Heart left ventricle (tissue), 16 donors: ENCODE measurements at places on chromosomes 2 and 18. TPM values are rescaled to one million over a fixed set of nuclear protein-coding genes. Genes with fewer than 3 reads are reported as not detected.

The LIMS2 gene
- polyA plus RNA-seq = 293 TPM

GRCh38 chr2:148279216-148279615, 258.3 kb downstream of the MBD5 start:
- DNase-seq = no peak

The CCDC85A gene
- polyA plus RNA-seq = 3.9 TPM

DNA sequence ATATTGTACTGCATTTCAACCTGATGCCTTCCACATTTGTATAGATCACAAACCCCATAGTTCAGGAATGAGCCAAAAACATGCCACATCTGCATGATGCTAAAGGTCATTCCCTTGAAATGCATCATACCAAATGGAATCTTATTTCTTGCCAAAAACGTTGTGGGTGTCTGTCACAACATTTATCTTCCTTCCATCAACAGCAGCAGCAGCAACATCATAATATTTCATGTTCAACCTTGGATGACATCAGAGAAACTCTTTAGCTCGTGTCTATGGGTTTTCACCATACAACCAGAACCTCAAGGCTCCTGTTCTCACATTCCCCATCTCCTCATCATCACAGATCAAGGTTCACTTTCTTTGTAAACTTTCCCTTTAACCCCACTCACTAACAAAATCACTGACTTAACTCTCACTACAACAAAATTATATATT, 221.3 kb upstream of the CTAGE1 start:
- no peak for DNase-seq

GRCh38 chr2:185381631-185382030, 357.0 kb upstream of the FSIP2 start:
- no peak for DNase-seq

DNA sequence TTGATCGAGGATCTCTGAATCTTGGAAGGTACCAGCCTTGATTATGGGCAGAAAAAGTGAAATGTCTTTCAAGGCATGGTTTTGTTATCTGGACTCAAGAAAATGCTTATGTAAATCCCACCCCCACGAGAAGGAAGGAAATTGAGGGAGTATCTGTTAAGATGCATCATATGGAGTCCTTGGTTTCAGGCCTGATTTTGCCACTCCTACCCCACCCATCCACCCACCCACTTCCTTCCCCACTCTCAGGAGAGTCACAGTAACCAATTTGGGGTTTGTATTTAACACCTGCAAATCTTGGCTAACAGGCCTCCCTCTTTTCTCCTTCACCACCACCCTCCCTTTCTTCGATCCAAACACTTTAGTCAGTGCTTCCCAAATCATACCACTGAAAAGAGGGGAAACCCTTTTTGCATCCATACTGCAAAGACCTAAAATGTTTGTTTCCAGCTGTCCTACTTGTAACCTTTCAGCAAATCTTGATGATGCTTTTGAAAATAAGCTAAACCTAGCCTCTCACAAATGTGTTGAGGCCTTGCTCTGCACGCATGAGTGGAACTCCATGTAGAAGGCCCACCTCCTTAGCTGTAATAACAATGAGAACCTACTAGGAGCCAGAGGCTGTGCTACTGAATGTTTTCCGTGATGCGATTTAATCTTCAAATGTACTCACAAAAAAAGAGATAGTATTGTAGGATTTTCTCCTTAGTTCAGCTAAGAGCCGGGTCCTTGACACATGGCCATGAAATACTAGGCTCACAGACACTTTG, 34.8 kb downstream of the POU3F3 start:
- DNase-seq = no peak

DNA sequence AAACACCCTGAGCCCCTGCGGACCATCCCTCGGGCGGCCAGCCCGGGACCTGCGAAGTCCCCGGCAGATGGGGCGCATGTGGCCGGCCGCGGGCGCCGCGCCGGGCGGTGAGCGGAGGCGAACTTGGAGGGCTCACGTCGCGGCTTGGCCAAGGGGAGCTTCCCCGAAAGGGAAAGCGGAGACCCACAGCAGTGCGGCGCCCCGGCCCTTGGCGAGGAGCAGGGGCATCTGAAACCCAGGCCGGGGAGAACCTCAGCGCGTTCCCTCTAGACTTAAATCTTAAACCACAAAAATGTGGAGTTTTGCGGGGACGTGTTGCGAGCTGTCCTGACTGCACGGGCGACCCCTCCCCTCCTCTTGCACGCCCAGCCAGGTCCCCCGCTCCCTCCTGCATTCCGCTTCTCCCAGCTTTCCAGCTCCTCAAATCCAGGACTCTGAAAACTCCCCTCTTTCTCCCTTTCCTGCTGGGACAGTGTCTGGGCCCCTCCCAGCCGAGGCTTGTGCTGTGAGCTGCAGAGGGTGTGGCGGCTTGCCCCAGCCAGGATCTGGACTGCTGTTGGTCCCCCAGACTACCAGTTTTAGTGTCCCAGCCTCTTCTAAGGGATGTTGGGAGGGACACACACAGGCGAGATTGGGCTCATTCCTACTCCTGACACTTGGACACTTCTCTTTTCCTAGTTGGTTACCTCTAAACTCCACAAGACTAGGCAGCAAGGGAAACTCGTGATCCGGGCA, 1.3 kb downstream of the FMNL2 start:
- DNase-seq = peak; percentile 48

The MGAT5 gene
- polyA plus RNA-seq = 9.7 TPM

The TXNDC2 gene
- polyA plus RNA-seq = not detected

The G6PC2 gene
- polyA plus RNA-seq = not detected

The GPR148 gene
- polyA plus RNA-seq = not detected

- no peak for DNase-seq
Observed at GRCh38 chr2:127606625-127607398, 39.1 kb upstream of the GPR17 start.

DNA sequence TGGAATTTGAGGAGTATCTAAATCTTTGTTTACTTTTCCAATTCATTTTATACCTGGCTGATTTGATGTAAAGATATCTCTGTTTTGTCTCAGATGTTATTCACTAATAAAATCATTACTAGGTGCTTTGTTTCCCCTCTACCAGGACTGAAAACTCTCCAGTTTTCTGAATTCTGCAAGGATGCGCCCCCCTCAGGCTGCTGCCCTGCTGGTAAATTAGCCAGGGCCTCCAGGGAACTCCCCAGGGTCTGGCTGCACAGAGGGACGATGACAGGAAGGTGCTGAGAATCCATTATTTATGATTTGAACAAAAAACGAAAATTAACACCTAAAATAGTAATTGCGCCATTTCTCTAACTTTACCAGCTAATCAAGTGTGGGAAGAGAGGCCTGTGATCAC, 541.2 kb upstream of the POU3F3 start:
- DNase-seq = no peak

The CROCC2 gene
- not detected for polyA plus RNA-seq

GRCh38 chr2:197992482-197993133, 188.2 kb downstream of the PLCL1 start:
- no peak for DNase-seq

DNA sequence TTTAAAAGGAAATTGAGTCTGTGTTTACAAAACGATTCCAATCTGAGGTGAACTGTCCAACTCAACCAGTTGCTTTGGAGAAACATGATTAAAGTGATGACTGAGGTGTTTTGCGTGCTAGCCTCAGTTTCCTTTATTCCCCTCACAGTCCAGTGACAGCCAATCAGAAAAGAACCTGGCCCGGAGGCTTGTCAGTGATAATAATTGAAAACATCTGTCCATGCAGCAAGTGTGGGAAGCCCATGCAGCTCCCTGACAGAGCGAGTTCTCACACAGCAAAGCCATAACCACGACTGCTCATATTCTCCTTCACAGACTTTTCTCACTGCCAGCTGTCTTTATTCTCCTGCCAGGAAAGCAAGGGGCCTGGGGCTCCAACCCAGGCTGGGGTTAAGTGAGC, 613.4 kb downstream of the ARHGAP15 start:
- DNase-seq = no peak

DNA sequence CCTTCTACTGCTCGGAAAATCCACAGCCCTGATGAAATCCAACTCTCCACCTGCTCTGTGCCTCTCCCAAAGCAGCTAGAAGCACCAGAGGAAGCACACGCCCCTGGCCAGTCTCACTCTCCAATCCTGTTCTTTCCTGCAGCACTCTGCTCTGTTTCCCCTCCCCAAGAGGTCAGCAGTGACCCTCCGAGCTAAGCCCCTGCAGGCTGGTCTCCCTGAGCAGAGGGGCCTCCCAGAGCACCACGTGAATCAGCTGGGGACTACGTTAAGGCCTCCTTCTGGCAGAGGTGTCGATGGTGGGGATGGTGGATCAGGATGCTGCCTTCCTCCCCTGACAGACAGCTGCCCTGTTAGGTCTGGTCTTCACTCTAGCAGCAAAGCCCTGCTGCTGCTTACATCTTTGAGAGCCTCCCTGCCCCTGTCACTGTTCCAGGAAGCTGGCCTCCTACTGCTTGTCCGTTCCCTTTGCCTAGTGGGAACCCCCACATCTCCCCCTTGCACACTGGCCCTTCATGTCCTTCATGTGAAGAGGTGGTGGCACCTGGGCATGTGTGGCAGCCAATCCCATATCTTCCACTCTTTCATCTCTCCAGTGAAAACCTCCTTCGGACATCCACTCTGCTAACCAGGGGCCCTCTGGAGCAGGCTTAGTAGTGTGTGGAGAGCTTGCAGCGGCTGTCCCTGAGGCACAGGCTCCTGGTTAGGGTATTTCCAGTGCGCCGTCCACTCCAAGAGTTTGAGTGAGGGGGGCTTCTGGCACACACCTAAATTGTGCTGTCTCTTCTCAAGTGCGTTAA, 307.5 kb upstream of the HS6ST1 start:
- peak; percentile 25 for DNase-seq

The BCL2 gene
- 2.9 TPM for polyA plus RNA-seq

DNA sequence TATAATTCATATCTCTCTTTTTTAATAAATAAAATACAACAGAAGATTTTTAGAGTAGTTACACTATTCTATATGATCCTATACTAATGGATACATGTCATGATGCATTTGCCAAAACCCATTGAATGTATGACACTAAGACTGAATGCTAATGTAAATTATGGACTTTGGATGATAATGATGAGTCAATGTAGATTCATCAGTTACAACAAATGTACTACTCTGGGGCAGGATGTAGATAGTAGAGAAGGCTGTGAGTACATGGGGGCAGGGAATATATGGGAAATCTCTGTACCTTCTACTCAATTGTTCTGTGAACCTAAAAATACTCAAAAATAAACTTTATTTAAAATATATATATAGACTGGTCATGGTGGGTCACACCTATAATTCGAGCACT, 45.6 kb upstream of the NEDD4L start:
- DNase-seq = no peak

The B3GNT7 gene
- polyA plus RNA-seq = 0.68 TPM

- peak; percentile 12 for DNase-seq
Observed at GRCh38 chr2:53452957-53453748, 314.5 kb upstream of the CHAC2 start.

DNA sequence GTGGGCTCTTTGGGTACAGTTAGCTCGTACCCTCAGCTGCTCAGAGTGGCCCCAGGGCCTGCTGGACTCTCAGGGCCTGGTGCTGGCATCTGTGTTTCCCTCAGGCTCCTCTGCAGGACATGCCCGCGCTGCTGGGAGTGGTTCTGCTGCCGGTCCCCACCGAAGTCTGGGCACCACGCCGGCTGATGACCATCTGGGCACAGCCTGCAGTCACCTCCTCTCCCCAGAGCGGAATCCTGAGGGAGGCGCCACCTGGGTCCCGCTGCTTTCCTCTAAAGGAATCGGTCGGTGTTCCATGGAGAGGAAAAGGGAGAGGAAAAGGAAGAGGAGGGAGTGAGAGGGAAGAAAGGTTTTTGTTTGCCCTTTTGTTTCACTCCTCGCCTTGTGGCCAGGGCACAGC, 43.6 kb downstream of the MC2R start:
- no peak for DNase-seq

The SPOPL gene
- 3.0 TPM for polyA plus RNA-seq

- DNase-seq = no peak
Observed at GRCh38 chr2:202486351-202486750, 110.2 kb downstream of the BMPR2 start.

- DNase-seq = no peak
Observed at GRCh38 chr2:71685073-71685848, 231.9 kb downstream of the DYSF start.

GRCh38 chr2:211329421-211329820, 773.0 kb downstream of the CPS1 start:
- no peak for DNase-seq

The ACMSD gene
- not detected for polyA plus RNA-seq

GRCh38 chr2:168432100-168432499, 24.0 kb upstream of the CERS6 start:
- no peak for DNase-seq

DNA sequence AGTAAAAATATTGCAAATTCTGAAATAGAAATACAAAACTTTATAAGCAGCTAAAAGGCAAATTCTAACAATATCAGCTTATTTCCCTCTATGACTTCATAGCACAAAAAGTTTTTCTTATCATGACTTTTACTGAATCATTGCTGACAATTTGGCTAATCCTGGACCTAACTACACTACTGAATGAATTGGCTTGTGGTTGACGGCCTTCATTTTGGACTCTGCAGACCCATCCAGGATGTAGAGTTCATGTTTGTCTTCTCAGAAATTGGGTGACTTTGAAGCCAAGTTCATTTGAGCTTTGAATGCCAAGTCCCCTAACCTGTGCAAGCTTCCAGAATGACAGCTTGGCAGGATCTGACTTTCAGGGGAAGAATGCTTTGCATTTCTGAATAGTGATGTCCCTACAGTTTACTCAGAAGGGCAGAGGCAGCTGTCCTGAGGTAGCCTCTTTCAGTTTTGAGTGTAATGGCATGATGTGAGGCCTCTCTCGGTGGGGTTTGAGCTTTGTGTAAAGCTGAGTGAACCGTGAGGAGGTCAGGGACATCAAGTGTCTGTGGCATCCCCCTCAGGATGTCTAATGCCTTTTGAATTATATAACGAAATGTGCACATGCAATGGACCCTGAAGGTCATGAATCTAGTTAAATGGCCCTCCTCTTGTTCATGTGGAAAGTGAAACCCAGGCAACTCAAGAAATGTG, 48.0 kb downstream of the EFEMP1 start:
- DNase-seq = no peak

GRCh38 chr2:28449126-28449487, 46.8 kb upstream of the PLB1 start:
- DNase-seq = no peak

DNA sequence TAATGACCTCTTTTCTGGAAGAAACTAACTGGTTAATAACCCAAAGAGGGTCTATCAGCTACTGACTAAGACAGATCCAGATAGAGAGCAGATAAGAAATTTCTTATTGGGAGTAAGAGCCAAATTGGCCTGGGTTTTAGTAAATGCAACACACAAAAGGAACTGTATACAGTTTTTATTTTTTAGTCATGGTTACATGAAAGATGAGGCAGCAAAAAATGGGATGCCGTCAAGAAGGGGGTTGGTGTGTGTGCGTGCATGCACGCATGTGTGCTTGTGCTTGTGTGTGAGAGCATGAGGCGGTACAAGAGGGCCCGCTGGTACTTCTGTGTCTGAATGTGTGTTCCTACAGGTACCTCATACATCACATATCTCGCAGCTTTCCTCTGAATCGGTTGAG, 466.2 kb upstream of the HNRNPA3 start:
- DNase-seq = no peak

The NOSTRIN gene
- 18.4 TPM for polyA plus RNA-seq

The MERTK gene
- polyA plus RNA-seq = 2.6 TPM
